ENCODE measurements at places on chromosomes 12 and 14. TPM values are rescaled to one million over a fixed set of nuclear protein-coding genes. Genes with fewer than 3 reads are reported as not detected.

- H3K27ac ChIP-seq: no peak overlapping the region
- no peaks in the 10 kb centered on the region for H3K4me1 ChIP-seq
Observed at GRCh38 chr12:24488906-24489619, 459.8 kb downstream of the BCAT1 start.

DNA sequence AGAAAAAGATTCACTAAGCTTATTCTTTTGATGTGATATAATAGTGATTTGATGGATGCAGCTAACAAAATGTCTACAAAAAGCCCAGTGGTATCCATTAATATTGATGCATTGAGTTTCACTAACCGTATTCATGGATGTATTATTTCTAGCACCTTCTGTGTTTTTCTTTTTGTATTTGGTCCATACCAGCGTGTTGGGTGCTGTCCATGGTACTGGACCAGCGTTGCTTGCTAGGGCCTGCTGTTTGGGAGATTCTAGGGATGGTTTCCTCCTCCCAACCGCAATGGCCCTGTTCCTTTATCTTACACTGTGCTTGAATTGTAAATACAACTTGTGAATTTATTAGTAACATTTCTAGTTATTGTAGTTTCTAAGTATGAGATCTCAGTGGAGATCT lies 31.7 kb downstream of the ANO4 start:
- no peaks in the 10 kb centered on the region for H3K4me1 ChIP-seq
- H3K36me3 ChIP-seq: no peaks in the 10 kb centered on the region
- DNase-seq: peak; percentile 8
- no peaks in the 10 kb centered on the region for H3K27me3 ChIP-seq
- no peak overlapping the region for H3K4me3 ChIP-seq

GRCh38 chr12:117481470-117481869 lies 120.0 kb upstream of the NOS1 start:
- H3K36me3 ChIP-seq: no peaks in the 10 kb centered on the region
- H3K27ac ChIP-seq: no peak overlapping the region
- DNase-seq: no peak

DNA sequence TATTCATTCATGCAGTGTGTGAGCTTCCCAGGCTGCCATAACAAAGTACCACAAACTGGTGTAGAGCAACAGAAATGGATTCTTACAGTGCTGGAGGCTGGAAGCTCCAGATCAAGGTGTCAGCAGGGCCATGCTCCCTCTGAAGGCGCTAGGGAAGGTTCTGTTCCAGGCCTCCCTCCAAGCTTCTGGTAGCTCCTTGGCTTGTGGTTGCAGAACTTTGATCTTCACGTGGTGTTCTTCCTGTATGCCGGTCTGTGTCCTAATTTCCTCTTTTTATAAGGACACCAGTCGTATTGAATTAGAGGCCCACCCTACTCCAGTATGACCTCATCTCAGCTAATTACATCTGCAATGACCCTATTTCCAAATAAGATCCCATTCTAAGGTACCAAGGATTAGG lies 3.1 kb downstream of the OTUB2 start:
- H3K36me3 ChIP-seq: no peaks in the 10 kb centered on the region
- H3K27ac ChIP-seq: no peak overlapping the region
- no peaks in the 10 kb centered on the region for H3K27me3 ChIP-seq
- no peak for DNase-seq
- H3K4me3 ChIP-seq: no peak overlapping the region

DNA sequence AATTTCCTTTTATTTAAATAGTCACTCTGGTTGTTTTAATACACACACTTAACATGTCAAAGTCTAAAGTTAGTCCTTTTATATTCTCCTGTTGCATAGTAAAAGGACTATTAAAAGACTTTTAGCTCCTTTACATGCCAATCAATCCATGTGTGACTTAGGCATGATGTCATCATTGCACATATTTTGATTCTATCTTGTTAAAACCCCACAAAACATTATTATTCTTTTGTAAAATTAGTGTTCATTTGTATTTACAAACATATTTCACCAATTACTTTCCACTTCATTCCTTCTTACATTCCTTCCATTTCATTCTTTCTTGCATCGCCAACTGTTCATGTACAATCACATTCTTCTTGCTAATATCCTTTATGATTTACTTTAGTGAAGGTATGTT lies 39.6 kb downstream of the TC2N start:
- H3K4me1 ChIP-seq: no peaks in the 10 kb centered on the region
- H3K27ac ChIP-seq: no peak overlapping the region
- H3K4me3 ChIP-seq: no peak overlapping the region
- DNase-seq: no peak

- peak overlapping the region; percentile 91 for H3K4me3 ChIP-seq
- peaks cover 47% of the 10 kb centered on the region for H3K4me1 ChIP-seq
- H3K36me3 ChIP-seq: no peaks in the 10 kb centered on the region
- DNase-seq: peak; percentile 90
Observed at GRCh38 chr12:76084863-76085519, 506 bp upstream of the NAP1L1 start.

GRCh38 chr12:89160716-89161123 lies 191.6 kb downstream of the DUSP6 start:
- DNase-seq: peak; percentile 74
- no peak overlapping the region for H3K4me3 ChIP-seq
- H3K4me1 ChIP-seq: peaks cover 19% of the 10 kb centered on the region
- no peaks in the 10 kb centered on the region for H3K27me3 ChIP-seq
- H3K36me3 ChIP-seq: no peaks in the 10 kb centered on the region

- no peaks in the 10 kb centered on the region for H3K27me3 ChIP-seq
- H3K36me3 ChIP-seq: no peaks in the 10 kb centered on the region
- peaks cover 5% of the 10 kb centered on the region for H3K4me1 ChIP-seq
- H3K27ac ChIP-seq: peak overlapping the region; percentile 70
- no peak overlapping the region for H3K4me3 ChIP-seq
Observed at GRCh38 chr12:3684449-3685051, 68.4 kb downstream of the CRACR2A start.

- no peak overlapping the region for H3K27ac ChIP-seq
- H3K4me1 ChIP-seq: no peaks in the 10 kb centered on the region
- peaks cover 56% of the 10 kb centered on the region for H3K36me3 ChIP-seq
- DNase-seq: no peak
- no peaks in the 10 kb centered on the region for H3K27me3 ChIP-seq
Observed at GRCh38 chr14:105384605-105385321, 13.6 kb upstream of the TEX22 start.

DNA sequence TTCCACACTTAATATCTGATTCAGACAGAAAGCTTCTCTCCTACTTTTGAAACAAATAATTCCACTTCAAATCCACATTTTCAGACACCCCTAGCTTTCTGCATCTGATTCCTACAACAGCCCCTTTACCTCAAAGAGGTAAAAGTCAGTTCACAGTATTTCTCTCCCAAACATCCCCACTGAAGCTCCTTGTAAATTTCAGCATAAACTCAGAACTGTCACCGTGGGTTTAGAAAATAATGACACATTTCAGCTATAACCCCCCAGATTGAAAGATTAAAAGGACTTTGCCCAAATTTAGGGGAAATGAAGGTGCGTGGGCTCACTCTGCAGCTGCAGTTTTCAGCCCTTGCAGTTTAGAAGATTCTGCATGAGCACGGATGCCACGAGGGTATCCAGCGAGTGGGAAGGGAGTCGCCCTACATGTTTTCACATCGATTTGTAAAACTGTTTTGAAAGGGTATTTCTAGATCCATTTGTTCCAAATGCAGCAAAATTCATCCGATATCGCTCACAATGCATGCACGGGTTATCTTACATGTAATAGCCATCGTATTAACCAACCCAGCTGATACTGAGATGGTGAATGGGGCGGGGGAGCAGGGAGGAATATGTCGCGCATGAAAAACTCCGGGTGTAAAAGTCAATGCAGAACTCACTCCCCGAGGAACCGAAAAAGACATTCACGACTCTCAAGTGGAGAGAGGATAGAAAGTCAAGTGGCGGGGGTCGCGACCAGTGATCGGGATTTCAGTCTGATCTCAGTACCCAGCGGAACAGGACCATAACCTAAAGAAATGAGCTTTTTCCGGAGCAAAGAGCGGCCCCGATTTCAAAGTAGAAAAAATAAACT lies 5.0 kb upstream of the CCND2 start:
- peaks cover 48% of the 10 kb centered on the region for H3K4me1 ChIP-seq
- H3K27me3 ChIP-seq: no peaks in the 10 kb centered on the region
- peak overlapping the region; percentile 71 for H3K27ac ChIP-seq

KCNH3 gene
- total RNA-seq: 1.2 TPM

MANSC4 gene
- total RNA-seq: not detected

LTB4R2 gene
- 2.1 TPM for total RNA-seq

IRAK4 gene
- 6.0 TPM for total RNA-seq

GPR68 gene
- total RNA-seq: 0.37 TPM

APOLD1 gene
- 45.0 TPM for total RNA-seq

KERA gene
- total RNA-seq: not detected

PRKAG1 gene
- 98.6 TPM for total RNA-seq
